CD8-positive, alpha-beta T cell (primary cell): ENCODE measurements at places on chromosomes 11 and 22.

GRCh38 chr11:106101819-106102218 is 24.4 kb downstream of the AASDHPPT start:
- no peak for DNase-seq

GRCh38 chr11:67354075-67355022 is 1.0 kb upstream of the POLD4 start:
- no peak for DNase-seq

- DNase-seq = no peak
Measured at GRCh38 chr11:10443152-10443551, 11.9 kb upstream of the AMPD3 start.

GRCh38 chr11:1555713-1556153 is 16.3 kb downstream of the DUSP8 start:
- no peak for DNase-seq

DNA sequence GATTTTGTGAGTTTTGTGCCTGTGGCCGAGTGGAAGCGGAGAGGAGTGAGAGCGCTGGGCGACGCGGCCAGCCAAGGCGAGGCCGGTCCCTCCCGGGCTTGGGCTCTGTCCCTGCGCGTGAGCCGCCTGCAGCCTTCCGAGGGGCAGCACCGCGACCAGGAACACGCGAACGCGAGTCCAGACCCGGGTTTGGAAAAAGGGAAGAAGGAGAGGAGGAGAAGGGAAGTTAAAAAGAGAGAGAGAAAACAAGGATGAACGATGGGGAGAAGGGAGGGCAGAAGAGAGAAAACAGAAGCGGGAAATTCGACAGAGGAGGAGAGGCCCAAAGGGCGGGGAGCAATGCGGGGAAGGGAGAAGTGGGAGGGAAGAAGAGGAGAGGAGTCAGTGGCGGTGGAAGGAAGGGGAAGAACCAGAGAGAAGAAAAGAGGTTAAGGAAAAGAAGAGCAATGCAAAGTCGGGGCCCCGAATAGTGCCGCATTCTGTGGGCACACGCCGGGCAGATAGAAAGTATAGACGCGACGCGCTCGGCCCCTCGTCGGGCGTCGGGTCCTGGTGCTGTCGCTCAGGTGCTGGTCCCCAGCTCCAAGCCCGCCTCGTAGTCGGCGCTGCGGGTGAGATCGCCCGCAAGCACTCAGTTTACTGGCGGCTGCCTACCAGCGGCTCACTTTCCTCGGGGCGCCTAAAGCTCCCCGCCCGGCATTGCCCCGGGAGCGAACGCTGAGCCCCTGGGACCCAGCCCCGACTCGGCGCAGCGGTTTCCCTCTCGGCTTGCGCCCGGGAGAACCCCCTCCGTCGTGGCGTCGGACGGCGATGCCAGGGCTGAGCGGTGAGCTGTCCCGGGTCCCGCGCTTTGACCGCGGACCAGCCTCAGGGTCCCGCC is 2.8 kb upstream of the BARX2 start:
- DNase-seq = no peak

DNA sequence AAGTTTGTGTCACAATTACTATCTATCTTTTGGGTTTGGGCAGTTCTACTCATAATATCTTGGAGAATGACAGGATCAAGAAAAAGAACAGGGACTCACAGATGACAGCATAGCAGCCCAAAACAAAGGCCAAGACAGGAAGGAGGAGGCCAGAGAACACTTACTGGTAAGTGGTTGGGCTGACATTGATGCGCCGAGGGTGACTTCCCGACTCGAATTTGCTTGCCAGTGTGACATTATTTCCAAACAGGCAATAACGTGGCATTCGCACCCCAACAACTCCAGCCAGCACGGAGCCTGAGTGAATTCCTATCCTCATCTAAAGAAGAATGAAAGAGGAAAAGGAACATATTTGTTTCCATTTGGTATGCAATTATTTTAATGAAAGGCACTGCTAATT is 309.9 kb downstream of the GUCY1A2 start:
- DNase-seq = no peak

DNA sequence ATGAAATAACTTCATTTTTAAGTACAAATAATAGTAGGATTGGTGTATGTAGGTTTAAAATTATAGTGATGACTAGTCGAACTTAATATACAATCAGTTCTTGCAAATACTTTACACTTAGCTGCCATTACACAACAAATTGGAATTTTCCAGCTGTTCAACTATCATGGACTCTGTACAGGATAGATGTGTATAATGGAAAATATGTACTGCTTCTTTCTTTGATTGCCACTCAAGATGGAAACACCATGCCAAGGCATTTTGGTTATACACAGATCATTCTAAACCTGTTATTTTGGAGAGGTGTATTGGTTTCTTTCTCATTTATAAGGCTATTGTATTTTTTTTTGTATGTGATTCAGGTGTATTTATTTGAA is 24.4 kb upstream of the CRTAM start:
- DNase-seq = no peak

- DNase-seq = no peak
Measured at GRCh38 chr11:56700242-56700913, 1.5 kb downstream of the OR9G1 start.

- no peak for DNase-seq
Measured at GRCh38 chr11:2737866-2738265, 38.1 kb upstream of the KCNQ1OT1 start.

DNA sequence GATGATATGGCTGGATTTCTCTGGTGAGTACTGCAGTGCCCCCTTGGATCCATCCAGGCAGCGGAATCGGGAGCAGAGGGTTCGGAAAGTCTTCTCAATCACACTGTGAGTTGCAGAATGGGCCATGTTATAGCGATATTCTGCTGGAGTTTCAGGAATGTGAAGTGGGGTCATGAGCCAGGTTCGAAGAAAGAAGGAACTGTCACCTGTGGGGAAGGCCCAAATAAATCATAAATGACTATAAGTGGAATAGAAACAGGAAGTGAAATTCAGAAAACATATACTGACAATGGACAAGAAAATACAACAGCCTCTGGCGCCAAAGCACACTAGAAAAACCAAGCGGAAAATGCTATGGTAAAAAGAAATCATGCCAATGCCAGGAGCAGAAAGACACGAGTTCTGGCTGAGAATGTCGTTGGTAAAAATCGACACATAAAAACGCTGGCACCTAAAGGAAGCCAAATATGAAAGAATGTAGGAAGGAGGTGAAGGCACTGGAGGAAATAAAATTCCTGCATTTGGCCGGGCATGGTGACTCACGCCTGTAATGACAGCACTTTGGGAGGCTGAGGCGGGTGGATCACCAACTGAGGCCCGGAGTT is 10.0 kb upstream of the AMBRA1 start:
- no peak for DNase-seq

- no peak for DNase-seq
Measured at GRCh38 chr11:55106391-55106790, 155.6 kb upstream of the TRIM48 start.

GRCh38 chr22:24178502-24179440 is 2.5 kb upstream of the SUSD2 start:
- DNase-seq = no peak

- DNase-seq = no peak
Measured at GRCh38 chr11:90775567-90776165, 552.8 kb upstream of the CHORDC1 start.

- no peak for DNase-seq
Measured at GRCh38 chr11:120494595-120494994, 17.0 kb upstream of the GRIK4 start.

GRCh38 chr11:10856689-10857458 is 979 bp downstream of the ZBED5 start:
- peak; percentile 7 for DNase-seq

DNA sequence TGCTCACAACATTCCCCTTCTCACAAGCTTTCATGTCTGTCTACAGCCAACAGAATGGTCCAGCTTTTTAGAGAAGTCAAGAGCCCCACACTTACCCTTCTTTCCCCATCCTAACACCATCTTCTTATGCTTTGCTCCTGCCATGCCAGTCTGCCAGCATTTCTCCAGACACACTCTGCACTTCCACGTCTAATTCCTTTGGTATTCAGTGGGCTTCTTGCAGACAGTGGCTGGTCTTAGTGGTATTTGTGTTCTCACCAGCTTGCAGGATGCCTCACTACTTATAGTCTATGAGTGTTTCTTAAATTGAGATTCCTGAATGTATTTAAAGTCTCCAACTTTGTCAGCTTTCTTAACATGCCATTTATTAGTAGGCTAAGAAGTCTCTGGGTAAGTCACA is 154.4 kb downstream of the BBOX1 start:
- no peak for DNase-seq

GRCh38 chr11:92979176-92979575 is 9.7 kb downstream of the MTNR1B start:
- no peak for DNase-seq

DNA sequence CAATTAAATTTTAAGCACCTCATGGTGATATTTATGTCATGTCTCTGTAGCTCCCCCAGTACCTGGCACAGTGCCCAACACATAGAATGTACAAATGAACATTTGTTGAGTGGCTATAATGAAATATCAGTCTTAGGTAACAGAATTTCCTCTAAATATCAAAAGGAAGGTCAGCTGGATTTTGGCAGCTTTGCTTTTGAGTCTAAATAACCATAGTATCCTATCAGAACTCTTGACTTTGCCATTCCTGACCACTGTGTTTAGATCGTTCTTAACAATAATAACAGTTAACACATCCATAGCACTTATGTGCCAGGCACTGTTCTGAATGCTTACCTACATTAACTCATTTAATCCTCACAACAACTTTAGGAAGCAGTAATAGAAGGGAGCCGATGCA is 26.6 kb downstream of the TMEM123 start:
- no peak for DNase-seq

DNA sequence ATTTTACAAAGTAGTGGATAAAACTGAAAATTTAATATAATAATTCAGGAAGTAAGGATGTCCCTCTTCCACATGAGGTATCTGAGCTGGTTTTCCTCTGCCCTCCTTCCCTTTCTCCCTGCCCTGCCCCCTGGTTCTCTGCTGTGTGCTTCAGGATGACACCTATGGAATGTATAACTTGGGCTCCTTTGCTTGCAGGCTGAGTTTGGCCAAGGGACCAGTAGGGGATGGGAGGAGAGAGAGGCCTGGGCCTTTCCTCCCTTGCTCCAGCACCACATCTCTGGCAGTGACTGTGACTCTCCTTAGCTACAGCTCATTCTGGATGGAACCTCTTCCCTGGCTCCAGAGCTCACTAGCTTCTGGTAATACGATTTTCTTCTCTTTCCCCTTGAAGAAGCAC is 10.1 kb downstream of the IRAG1 start:
- no peak for DNase-seq

- DNase-seq = no peak
Measured at GRCh38 chr22:47022075-47022473, 259.6 kb downstream of the TBC1D22A start.

- DNase-seq = no peak
Measured at GRCh38 chr11:61628662-61628970, 47.7 kb upstream of the SYT7 start.

DNA sequence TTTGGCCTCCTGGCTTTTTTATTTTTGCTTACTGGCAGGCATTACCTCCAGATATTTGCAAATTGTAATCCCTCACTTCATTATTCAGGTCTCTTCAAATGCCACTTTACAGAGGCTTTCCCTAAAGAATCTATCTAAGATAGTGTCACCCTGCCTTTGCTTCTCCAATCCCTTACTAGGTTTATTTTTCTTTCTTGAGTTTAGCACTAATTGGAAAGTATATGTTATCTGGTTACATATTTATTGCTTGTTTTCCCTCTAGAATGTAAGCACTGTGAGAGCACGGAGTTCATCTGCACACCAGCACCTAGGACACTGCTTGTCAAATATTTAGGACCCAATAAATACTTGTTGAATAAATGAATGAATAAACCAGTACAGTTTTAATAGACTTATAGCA is 3.5 kb downstream of the KIF18A start:
- no peak for DNase-seq

DNA sequence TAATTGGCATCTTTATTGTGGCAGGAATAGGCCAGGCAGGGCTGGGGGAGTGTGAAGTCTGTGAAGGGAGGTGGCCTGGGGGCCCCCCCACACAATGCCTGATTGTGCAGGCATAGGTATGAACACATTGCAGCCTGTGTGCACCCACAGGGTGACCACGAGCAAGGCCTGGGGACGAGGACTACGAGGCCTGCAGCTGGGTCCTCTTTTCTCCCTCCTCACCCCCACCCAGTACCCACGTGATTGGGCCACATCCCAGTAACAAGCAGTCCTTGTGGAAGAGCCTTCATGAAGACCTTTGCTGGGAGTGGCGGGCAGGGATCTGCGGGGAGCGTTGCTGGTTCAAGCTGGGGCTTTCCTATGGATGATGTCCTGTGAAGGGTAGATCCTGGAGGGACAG is 29.3 kb downstream of the ZBTB16 start:
- no peak for DNase-seq

DNA sequence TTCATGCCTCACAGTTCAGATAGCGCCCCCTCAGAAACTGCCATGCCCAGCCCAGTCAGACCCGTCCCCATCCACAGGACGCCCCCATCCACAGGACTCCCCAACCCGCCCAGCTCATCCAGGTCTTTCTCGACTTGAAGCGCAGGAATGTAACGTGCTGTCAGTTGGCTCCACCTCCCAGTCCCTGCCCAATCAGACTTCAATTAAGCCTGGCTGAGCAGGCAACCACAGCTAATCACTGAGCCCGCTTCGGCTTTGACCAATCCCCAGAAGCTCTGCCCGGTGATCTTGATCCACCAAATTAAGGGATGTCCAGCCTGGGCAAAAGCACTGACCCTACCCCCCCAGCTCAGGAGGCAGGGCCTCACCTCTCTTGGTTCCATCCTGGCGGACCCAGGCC is 10.5 kb upstream of the MFNG start:
- no peak for DNase-seq

GRCh38 chr11:108825381-108825780 is 160.5 kb downstream of the DDX10 start:
- no peak for DNase-seq

DNA sequence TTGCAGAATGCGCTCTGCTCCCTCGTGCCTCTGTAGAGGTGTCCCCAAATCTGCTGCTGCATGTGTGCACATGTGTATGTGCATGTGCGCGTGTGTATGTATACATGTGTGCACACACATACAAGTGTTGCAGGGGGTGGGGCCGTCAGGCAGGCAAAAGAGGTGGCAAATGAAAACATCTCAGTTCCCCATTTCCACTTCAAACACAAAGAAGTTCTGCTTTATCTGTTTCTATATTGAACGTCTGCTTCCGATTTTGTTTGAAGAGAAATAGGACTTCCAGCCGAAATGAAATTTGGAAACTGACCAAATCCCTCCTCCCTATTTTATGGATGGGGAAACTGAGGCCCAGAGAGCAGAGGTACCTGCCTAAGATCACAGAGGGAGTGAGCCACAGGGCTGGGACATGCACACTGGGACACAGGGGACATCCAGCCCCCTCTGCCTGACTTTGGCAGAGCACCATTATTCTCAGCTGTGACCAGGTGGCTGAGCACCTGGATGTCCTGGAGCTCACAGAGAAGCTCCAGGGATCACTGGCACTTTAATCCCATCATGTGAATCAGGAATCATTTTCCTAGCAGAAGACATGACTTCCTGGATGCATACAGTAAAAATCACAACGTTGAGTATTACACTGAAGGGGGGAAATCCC is 41.2 kb upstream of the ALX4 start:
- no peak for DNase-seq

GRCh38 chr22:38305471-38306448 is 11.5 kb downstream of the CSNK1E start:
- DNase-seq = peak; percentile 17

GRCh38 chr22:49599039-49599438 is 228.6 kb downstream of the BRD1 start:
- DNase-seq = no peak
